CD4-positive, alpha-beta T cell (primary cell): ENCODE measurements at places on chromosomes 16 and 17.

- no peak for DNase-seq
Observed at GRCh38 chr16:1392826-1393225, 21.7 kb downstream of the UNKL start.

DNA sequence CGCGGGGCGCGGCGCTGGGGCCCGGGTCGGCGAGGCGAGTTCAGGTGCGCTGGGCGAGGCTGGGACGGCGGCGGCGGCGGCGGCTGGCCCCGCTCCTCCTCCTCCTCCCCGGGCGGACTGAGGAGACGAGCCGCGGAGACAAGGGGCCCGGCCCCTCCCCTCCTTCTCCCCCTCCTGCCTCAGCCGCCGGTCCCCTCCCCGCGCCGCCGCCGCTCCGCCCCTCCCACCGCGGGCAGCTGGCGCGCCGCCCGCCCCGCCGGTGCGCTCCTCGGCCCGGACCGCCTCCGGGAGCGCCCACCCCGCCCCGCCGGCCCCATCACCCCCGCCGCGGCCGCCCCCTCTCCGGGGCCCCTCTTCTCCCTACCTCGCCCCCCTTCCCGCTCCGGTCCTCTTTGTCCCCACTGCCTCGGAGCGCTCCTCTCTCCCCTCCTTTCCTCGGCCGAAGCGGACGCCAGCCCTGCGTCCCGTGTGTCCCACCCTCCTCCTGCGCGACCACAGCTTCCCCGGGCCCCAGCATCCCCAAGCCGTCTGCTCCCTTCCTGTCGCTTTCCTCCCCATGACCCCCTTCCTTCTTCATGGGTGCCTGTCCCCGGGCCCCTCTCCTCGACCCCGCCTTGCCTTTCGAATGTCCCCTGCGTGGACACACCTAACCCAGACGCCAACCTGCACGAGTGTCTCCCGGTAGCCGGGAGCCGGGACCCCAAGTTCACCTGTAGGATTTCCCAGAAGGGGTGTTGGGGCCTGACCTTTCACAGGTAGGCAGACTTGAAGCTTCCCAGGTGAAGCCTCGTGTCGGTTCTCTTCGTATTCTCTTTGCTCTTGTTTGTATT lies at the start of gene TOX3:
Gene TOX3 (minus strand): TSS at position 140 of the 830 bp plus-strand sequence. CDS start 420 bp downstream, outside the sequence.
- no peak for DNase-seq

DNA sequence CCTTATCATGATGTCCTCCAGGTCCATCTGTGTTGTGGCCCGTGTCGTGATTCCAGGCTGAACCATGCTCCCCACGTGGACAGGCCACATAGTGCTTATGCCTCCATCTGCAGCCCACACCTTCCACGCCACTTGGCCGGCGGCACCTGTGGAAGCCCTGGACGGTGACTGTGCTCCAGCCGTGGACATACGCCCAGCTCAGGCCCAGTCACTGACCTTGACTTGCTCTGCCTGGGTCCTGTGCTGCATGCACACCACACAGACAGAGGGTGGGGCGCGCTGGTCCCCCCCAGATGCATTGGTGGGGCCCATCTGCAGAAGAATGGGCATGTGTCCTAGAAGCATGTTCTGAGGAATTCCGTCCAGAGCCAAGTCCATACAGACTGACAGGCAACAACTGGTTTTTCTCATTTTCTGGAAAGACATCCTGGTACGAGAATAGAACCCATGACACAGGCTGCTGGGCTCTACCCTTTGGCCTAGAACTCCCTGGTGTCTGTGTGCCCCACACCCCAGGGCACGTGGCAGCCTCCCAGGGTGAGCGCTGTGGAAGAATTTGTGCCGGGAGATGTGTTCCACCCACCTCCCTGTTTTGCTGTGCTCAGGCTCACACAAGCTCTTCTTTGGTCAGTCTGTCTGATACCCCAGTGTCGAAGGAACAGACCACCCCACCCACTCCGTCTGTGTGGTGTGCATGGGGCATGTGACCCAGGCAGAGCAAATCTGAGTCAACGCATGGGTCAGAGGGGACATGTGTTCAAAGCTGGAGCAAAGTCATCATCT lies 39.5 kb downstream of the GPT2 start:
- no peak for DNase-seq

DNA sequence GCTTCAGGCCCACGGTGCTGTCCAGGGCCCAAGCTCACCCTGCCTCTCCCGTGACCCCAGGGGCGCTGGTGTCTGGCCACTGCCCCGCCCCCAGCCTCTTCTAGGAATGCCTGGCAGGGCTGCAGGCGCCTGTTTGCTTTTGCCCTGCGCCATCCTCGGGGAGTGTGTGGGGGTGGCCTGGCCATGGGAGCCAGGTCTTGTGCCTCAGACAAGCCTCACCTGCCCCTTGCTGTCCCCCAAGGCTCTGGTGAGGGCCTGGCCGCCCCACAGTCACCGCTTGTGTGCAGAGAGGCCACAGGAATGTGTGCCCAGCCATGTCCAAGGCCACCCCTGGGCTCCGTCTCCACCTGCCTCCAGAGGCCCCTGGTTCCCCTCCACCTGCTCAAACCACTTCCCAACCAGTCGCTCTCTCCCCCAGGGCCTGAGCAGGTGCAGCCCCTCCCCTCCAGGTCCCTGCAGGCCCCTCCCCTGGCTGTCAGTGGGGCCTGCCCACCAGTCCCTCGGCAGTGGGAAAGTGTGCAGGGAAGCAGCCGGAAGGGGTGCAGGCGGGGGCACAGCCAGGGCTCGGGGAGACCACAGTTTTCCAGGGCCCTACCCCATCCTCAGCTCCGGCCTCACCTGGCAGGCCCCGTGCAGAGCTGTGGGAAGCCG lies 841 bp upstream of the IGFALS start:
- no peak for DNase-seq

DNA sequence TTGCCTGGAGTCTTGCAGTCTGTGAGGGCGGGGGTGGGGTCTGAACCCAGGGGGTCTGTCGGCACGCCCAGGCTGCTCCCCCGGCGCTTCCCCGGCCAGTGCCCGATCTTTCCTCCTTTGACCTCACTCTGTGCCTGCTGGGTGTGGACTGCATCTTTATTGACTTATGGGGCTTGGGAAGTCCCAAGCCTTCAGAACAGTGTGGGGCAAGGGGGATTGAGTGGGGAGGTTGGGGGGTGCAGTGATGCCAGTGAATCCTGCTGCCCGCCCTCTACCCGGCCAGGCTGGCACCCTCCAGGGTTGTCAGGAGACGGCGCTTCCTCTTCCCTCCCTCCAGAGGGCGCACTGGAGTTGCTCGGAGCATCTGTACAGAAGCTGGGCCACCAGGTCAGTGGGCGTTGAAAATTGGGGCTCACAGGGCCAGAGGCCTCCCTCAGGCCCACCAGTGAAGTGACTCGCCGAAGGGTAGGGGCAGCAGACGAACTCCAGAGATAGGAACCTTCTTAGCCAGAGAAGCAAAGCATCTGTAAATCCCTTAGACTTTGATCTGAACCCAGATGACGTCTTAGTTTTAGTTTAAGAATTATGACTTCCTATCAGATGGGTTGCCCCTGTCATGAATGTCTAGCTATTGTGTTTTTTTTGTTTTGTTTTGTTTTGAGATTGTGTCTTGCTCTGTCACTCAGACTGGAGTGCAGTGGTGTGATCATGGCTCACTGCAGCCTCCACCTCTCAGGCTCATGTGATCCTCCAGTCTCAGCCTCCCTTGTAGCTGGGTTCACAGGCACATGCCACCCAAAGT lies 184.8 kb upstream of the CIBAR2 start:
- DNase-seq = peak; percentile 36

DNA sequence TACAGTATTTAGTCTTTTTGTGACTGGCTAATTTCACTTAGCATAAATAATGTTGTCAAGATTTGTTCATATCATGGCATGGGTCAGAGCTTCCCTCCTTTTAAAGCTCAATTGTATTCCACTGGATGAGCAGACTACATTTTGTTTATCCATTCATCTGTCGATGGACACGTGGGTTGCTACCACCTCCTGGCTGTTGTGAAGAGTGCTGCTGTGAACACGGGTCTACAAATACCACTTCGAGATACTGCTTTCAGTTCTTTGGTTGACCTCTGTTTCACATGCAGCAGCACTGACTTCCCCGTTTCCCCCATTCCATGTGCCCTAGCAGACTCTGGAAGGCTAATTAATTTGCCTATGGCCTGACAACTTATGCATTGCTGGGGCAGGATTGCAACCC lies 285.4 kb downstream of the SHISA9 start:
- DNase-seq = no peak

DNA sequence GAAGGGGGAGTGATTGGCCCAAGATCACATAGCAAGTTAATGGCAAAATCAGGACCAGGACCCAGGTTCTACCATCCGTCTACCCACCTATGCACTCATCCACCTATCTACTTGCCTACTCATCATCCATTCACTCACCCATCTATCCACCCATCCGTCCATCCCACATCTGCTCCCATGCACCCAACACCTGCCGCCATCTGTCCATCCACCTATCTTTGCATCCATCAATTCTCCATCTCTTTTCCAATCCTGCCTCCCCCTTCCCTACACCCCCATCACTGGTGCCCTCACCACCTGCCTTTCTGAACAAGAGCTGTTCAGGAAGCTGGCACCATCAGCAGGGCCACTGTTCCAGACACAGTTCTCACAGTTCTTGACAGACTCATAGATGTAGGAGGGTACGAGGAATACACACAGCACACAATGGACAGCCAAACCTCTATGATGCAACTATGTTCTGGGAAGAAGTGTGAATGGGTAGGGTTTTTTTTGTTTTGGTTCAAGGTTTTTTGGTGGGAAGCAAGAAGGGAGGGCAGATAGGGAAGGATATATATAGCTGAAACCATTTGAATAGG lies 4.5 kb downstream of the SAMD14 start:
- no peak for DNase-seq
